ENCODE measurements at places on chromosomes 11 and 22. TPM values are rescaled to one million over a fixed set of nuclear protein-coding genes. Genes with fewer than 3 reads are reported as not detected.
A peak's percentile ranks its signal among the peaks of the same experiment; 100 is the strongest.

The THY1 gene
- total RNA-seq: 75.4 TPM

DNA sequence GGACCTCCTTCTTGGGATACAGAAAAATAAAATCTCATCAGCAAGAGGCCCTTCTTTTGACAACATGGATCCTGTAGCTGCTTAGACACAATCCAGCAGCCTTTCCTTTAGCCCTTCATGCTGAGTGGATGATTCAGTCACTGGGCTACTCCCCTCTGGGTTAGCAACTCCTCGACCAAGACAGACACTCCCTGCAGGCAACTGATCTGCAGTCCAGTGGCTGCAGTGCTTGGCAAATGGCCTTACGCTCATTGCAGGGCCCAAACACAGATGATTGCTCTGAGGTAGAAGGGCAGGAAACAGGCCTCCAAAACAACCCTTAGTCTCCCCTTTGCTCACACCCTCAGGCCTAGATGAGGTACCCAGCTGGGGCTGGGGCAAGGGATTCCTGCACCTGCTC is 73.2 kb upstream of the OPCML start:
- DNase-seq: no peak

DNA sequence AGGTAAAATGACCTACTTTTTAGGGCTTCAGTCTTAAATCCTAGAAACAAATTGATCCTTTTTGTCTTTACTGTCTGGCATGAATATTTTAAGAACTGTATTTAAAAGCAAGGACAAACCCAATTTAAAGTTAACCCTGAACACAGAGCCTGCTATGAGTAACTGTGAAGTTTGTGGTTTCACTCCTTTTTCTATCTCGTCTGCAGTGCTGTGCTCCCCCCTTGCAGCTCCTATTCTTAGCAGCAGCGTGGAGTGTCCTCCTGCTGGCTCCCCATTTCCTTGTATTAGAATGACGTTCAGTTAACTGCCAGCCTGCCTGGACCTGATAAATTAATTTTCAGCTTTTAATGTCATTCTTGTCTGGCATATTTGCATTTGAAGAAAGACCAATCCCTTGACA is 40.0 kb upstream of the LRRC4C start:
- DNase-seq: no peak

GRCh38 chr11:64241241-64241490 is 271 bp downstream of the FKBP2 start:
- peak; percentile 100 for DNase-seq

- peak; percentile 80 for DNase-seq
Measured at GRCh38 chr11:13008625-13009475, at the start of gene RASSF10. RASSF10 (plus strand) TSS chr11:13009316; CDS start chr11:13009577, 261 bp downstream.

- peak; percentile 78 for DNase-seq
Measured at GRCh38 chr11:65606876-65607613, 7.0 kb downstream of the MAP3K11 start.

All from neural crest cell (in vitro differentiated cells).